Suprapubic skin (tissue), 4 donors: ENCODE measurements at places on chromosomes 11 and 22. TPM values are rescaled to one million over a fixed set of nuclear protein-coding genes. Genes with fewer than 3 reads are reported as not detected.

GRCh38 chr11:2521733-2522630, 77.2 kb downstream of the KCNQ1 start:
- peak; percentile 44 for DNase-seq

- no peak for DNase-seq
Measured at GRCh38 chr11:117634756-117635603, 162.0 kb downstream of the DSCAML1 start.

- no peak for DNase-seq
Measured at GRCh38 chr11:122733318-122733717, 77.8 kb downstream of the UBASH3B start.

GRCh38 chr22:39994041-39994565, 651 bp upstream of the FAM83F start:
- no peak for DNase-seq

SCGB2A2 gene
- 1,077 TPM for total RNA-seq

DNA sequence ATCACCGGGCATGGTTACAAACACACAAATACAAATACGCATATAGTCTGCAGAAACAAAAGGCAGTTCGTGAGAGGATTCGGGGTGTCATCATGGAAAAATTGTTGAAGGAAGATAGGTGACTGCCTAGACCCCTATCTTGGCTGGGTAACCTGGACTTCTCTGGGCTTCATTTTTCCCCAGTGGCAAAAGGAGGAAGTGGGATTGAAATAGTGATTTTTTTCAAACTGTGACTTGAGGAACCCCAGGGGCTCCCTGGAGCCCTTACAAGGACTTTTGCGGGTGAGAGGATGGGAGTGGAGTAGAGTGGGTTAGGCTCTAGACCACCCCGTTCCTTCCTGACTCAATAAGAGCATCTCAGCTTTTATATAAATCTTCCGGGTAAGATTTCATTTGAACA, 1.0 kb upstream of the ELF5 start:
- DNase-seq, result no peak

BEST1 gene
- total RNA-seq, result 2.2 TPM

OR5B21 gene
- total RNA-seq, result not detected

- no peak for DNase-seq
Measured at GRCh38 chr11:47797633-47798032, 30.5 kb upstream of the FNBP4 start.
